ENCODE measurements at places on chromosomes 3 and 15. TPM values are rescaled to one million over a fixed set of nuclear protein-coding genes. Genes with fewer than 3 reads are reported as not detected.

The ZBED2 gene
- total RNA-seq: 0.32 TPM

- DNase-seq: no peak
Observed at GRCh38 chr3:132405609-132406299, 11.5 kb upstream of the DNAJC13 start.

DNA sequence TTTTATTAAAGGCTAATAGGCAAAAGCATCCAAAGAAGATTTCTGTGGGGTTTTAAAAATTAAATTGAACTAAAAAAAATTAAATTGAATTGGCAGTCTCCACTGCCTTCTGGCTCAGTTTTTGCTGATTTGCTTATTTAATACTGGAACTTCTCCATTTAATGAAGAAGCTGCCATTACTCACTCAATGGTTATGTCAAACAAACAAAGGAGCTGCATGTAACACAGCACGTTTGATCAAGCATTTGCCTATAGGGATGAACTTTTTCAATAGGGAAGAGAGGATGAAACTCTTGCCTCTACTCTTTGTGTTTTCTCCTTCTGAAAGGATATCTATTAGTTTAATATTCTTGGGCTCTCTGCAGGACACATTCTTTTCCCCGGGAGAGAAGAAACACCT, 4.8 kb upstream of the HCLS1 start:
- no peak for DNase-seq

DNA sequence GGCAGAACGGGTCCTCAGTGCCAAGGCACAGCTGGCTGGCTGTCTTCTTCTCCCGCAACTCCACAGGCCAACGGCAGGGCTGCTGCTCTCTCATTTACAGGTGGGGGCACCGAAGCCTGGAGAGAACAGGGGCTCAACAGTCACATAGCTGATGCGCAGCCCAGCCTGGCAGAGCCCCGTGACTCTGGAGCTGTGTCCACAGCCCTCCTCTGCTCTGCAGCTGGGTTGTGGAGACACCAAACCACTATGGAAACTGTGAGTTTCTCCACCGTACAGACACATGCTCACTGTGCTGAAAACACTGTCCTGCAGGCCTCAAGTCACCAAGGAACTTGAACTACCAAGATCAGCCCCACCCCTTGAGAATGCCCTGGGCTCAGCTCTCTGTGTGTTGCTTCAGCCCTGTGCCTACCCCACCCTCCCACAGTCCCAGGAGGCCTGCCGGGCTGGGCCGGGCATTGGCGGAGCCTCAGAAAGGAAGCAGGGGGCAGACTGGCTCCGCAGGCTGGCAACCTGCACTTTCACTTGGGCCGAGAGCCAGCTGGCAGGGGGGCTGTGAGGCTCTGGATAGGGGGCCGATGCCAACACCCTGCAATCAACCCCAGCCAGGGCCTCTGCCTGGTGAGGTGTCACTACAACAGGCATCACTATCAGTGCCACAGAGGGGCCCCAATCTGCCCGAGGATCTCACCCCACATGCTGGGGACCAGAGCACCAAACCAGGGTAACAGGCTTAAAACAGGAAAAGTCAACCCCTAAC, 113.7 kb upstream of the RPL32 start:
- no peak for DNase-seq

GRCh38 chr15:60982249-60982910, 246.7 kb downstream of the RORA start:
- DNase-seq: no peak

DNA sequence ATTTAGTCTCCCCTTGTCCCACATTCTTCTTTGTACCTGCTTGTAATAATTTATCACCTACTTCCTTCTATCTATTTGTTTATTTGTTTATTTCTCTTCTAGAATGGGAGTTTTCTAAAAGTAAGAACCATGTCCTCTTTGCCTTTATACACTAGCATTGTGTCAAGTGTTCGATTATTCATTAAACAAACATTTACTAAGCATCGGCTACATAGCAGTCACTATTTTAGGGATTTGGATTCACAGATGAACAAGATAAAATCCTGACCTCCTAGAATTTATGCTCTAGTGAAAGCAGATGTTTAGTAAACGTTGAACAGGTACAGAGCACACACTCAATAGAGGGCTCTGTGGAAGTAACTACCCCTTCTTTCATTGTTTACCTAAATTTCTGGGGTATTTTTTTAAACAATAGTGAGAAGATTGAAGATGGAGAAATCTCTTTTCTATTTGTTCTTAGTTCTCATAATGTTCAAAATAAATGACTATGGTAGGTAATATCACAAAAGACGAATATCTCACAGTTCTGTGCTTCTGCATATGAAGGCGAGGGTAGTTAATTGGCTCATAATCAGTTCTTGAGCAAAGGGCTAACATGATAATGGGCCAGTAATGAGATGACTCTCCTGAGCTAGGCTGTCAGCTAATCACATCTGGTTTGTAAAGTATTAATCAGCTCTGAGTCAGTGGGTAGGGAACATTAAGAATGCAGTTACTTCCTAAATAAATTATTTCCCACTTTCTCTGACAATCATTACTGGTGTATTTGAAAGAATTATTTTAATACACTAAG, 111.9 kb downstream of the SLC9A9 start:
- DNase-seq: no peak
